ENCODE measurements at places on chromosomes 7 and 10. TPM values are rescaled to one million over a fixed set of nuclear protein-coding genes. Genes with fewer than 3 reads are reported as not detected.

Gene GIMAP4
- polyA plus RNA-seq, result 0.30 TPM

Gene EN2
- not detected for polyA plus RNA-seq

GRCh38 chr10:103224133-103224532, 21.6 kb upstream of the RPEL1 start:
- DNase-seq, result no peak

DNA sequence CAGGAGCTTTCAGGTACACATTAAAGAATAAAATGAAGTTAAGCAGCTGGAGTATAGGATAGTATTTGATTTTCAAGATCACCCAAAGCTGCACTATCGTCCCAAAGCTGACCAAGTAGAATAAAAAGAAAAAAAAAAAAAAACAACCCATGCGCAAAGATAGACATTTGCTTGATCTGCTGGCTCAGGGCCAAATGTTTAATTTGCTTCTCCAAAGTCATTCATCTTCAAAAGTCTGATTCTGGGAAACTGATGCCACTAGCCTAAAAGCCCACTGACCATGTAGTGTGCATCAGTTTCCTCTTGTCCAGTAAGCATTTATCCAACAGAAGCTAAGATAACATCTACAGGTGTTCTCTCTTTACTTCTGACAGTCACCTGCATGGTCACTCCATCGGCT, 14.5 kb downstream of the MEST start:
- no peak for DNase-seq

GRCh38 chr10:9615189-9615588, 1402.5 kb upstream of the CELF2 start:
- DNase-seq, result no peak

- no peak for DNase-seq
These were observed 233.1 kb upstream of the KLF6 start for GRCh38 chr10:4018054-4018511.
